Omental fat pad (tissue), 4 donors: ENCODE measurements at places on chromosomes 6 and 20.

DNA sequence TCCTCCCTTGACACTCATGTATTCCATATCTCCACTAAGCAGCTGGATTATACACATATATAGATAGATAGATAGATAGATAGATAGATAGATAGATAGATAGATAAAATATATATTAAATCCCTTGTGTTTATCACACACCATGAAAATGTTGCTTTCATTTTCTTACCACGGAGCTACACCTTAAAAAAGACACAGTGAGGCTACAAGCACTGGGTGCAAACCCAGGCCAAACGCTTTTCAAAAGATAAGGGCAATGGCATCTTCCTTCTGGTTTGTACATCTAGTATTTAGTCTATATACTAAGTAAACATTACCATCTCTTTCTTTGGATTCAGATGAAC, 377.1 kb downstream of the ESR1 start:
- DNase-seq: no peak

DNA sequence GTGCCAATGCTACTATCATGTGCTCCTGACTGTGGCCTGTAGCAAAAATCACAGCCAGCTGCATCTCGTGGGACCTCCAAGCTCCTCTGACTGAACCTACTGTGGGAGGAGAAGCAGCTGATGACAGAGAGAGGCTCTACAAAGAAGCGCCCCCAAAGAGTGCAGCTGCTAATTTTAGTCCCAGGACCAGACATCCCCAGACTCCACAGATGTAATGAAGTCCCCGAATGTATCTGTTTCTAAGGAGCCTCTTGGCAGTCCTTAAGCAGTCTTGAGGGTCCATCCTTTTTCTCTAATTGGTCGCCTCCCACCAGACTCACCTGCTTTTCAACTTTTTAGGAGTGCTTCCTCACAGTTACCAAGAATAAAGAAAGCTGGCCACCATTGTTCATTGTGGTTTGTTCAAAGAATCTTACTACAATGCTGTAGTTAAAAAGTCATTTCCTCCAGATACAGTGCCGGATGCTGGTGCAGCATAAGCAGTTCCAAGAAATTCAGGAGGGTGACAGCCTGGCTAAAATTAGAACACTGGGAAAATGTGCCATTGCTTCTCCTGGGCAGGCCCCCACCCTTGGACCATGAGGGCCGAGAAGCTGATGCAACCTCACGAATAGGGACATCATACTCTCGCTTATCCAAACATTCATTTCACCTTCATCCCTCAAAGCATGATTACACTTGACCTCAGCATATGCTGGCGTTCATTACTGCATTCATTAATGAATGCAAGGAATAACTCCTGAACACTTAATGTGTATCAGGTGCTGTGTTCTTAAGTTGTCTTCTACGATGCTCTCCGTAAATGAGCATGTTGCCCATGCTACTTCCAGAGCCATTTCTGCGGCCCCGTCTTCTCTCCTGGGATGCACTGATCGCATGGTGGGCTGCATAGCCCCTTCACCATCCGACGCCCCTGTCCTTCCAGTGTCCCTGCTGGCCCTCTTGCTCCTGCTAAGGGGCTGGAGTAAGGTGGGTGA, 66.4 kb downstream of the LY86 start:
- DNase-seq: no peak

DNA sequence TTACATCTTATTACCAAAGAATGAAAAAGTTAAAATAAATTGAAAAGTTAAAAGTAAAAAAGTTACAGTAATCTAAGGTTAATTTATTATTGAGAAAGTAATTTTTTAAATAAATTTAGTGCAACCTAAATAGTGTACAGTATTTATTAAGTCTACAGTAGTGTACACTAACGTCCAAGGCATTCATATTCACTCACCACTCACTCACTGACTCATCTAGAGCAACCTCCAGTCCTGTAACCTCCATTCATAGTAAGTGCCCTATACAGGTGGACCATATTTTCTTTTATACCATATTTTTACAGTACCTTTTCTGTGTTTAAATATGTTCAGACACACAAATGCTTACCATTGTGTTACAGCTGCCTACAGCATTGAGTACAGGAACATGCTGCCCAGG, 624.7 kb upstream of the NOX3 start:
- no peak for DNase-seq

- DNase-seq: no peak
Observed at GRCh38 chr6:93391965-93392364, 27.4 kb downstream of the EPHA7 start.

GRCh38 chr6:109738255-109738654, 47.2 kb downstream of the FIG4 start:
- no peak for DNase-seq

GRCh38 chr6:97177905-97178304, 105.1 kb downstream of the MMS22L start:
- no peak for DNase-seq

GRCh38 chr6:38113825-38114576, 294.5 kb downstream of the ZFAND3 start:
- DNase-seq: no peak

DNA sequence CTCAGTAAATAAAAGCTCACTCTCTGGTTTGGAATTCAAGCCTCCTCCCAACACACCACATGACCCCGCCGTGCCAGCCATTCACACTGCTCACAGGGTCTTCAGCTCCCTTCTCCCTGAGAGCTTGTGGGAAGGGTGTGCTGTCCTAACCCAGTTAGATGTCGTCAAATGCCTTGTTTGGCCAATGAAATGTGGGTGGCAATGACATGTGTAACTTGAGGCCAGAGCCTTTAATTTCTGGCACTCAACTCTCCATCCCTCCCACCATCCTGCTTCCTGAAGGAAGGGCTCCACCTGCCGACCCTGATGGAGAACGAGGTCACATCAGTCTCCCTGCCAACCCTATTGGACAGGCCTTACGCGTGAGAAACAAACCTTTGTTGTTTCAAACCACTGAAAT, 224.5 kb upstream of the AGPAT4 start:
- no peak for DNase-seq

DNA sequence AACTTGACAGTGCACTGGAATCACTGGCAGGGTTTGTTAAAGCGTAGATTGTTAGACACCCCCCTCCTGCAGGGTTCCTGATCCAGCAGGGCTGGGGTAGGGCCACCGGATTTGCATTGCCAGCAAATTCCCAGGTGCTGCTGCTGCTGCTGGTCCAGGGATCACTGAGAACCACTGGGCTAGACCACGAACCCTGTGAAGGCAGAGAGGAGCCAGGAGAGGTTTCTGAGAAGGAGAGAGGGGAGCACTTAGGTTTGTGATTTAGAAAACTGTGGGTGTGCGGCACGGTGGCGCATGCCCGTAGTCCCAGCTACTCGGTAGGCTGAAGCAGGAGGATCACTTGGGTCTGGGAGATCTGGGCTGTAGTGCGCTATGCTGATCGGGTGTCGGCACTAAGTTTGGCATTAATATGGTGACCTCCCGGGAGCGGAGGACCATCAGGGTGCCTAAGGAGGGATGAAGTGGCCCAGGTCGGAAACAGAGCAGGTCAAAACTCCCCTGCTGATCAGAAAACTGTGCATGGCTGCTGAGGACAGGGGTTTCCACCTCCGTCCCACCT, 53.6 kb upstream of the FAM83D start:
- no peak for DNase-seq

DNA sequence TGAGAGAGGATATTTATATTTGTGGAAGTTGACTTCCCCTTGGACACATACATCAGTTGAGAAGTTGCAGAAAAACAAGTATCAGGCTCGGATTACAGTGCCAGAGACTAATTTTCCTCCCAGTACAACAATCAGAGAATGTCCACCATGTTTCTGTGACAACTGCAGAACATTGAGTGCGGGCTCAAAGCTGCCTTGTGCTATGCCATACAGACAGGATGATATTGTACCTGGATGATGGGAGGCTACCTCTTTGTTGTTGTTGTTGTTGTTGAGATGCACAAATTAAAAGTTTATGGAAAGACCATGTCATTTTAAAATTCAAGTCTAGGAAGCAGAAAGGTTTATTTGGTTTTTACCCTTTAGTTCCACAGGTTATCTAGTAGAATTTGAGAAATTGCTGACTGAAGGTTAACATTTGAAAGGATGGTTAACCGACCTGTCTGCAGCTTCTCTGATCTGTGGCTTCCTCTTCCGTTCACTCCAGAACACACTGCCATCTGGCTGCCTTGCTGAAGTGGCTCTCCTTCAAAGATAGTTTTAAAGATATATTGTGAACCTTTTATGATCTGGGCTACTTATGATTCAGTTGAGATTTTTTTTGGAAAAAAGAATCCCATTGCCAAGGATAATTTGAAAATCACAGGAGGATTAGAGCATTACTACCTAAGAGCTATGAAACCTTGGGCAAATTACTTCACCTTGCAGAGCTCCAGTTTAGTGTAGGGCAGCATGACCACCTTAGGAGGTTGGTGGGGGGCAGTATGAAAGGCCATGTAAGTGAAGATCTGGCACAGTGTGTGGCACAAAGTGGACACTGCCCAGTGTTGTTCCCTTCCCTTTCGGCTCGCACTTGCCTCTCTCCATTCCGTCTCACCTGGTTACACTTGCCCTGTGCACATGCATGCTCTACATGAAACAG, 15.9 kb downstream of the TMEM200A start:
- no peak for DNase-seq

DNA sequence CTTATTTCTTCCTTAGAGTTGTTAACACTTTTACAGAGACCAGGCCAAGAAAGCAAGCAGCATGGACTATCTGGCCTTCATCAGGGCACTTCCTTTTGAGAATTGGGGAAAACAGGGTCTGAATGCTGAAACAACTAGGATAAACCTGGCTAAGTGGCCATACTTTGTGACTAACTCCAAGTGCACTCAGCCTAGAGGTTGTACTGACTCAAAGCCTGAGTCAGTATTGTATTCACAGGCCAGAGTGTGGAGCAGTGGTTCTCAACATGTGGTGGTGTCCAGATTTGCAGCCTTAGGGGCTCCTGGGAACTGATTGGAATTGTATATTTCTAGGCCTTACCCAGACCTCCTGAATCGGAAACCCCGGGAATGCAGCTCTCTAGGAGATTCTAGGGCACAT, 20.1 kb downstream of the SEC23B start:
- DNase-seq: no peak
